Stimulated activated CD8-positive, alpha-beta memory T cell treated with anti-CD3 and anti-CD28 coated beads, Interleukin-12 subunit alpha, Interleukin-12 subunit beta, amount 100 ng/mL, for 1 hour (primary cell): ENCODE measurements at places on chromosomes 3 and 15.

DNA sequence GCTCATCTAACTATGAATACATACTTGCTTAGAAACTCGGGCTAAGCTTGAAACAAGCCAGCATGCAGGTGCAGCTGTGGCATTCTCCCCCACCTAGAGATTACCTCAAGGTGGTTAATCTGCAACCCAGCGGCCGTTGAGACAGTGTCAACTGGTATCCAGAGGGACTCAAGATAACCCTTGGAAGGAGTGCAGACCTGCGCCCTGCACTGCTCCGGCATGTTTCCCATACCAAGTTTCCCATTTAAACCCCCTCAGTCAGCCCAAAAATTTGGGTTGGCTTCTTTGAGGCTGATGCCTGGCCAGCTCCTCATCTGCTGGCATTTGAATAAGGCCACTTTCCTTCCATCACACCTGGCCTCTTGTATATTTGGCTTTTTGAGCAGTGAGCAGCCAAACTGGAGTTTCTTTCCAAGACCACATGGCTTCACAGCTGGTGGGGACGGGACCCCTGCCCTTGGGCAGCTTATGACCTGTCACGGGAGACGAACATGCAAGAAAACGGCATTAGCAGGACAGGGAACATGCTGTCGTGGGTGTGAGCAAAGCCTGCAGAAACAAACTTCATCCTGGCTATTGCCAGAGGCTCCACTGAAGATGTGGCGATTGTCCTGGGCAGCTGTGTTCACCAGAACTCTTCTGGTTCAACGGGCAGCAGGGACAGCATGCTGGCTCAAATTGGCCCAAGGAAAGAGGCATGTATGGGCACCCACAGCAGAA, 98.2 kb downstream of the PLXNA1 start:
- DNase-seq: no peak

GRCh38 chr3:184460276-184460675, 80.4 kb downstream of the CHRD start:
- DNase-seq: no peak

DNA sequence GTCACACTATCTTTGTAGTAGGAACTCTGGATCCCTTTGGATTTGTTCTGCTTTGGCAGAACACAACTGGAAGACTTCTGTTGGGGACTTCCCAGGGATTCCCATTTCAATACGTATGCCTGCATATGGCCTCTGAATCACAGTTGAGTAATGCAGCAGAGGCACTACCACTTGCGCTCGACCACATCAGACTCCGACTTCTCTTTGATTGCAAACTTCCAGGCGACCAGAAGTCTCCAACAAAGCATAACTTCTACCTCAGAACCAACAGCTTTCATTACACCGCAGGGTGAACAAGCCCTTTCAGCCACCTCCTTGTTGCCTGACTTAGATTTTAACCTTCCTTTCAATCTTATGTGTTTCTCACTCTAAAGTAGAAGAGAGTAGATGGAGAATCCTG, 924.4 kb downstream of the IGSF11 start:
- no peak for DNase-seq

- DNase-seq: no peak
Measured at GRCh38 chr3:131728898-131729642, 226.3 kb upstream of the MRPL3 start.

DNA sequence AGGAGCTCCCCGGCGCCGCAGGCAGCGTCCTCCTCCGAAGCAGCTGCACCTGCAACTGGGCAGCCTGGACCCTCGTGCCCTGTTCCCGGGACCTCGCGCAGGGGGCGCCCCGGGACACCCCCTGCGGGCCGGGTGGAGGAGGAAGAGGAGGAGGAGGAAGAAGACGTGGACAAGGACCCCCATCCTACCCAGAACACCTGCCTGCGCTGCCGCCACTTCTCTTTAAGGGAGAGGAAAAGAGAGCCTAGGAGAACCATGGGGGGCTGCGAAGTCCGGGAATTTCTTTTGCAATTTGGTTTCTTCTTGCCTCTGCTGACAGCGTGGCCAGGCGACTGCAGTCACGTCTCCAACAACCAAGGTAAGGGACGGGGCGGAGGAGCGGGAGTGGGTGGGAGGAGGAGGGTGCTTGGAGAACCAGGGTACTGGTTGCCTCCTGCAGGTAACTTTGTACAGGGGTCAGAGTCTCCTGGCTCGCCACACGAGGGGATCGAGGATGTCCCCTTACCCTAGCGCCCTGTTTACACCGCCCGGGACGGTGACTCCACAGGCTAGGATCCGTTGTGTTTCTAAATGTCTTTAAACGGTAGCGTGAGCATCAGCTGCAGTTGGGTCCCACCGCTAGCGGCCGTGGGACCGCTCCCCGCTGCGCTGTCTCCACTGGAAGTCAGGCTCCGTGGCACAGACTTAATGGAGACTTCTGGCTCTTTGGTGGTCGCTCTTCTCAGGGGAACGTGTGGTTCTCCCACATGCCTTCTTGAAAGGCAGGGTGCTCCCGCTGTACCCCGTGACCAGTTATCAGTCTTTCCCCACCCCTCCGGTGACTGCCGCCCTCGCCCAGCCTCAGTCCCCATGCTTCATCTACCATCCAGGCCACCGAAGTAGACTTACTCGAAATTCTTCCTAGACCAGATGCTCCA, 515 bp downstream of the EPHA6 start:
- DNase-seq: no peak

- DNase-seq: no peak
Measured at GRCh38 chr3:144275005-144275404, 303.4 kb downstream of the DIPK2A start.

GRCh38 chr15:52109559-52110451, 2.8 kb downstream of the BCL2L10 start:
- DNase-seq: no peak

- DNase-seq: no peak
Measured at GRCh38 chr3:51717446-51717845, 10.6 kb downstream of the GRM2 start.

GRCh38 chr3:30075514-30075913, 530.9 kb upstream of the TGFBR2 start:
- DNase-seq: no peak

- DNase-seq: no peak
Measured at GRCh38 chr15:81506071-81506470, 132.1 kb upstream of the TMC3 start.

DNA sequence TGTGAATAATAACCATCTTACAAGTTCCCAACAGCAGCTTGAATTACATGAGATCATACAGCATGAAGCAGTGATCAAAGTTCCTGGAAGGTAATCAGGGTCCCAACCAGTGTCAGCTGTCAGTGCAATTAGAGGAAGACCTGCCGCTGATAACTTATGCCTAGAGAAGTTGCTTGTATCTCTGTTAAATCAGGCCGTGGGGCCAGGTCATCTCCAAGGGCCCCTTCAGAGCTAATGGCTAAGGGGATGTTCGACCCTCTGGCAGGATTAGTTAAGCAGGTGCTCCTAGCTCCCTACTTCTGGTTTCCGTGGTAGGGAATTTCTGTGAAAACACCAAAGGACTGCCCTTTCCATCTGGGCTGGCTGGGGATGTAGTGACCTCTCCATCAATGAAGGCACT, 251.0 kb downstream of the FAM43A start:
- DNase-seq: no peak

GRCh38 chr15:87686339-87686738, 570.2 kb downstream of the NTRK3 start:
- no peak for DNase-seq

DNA sequence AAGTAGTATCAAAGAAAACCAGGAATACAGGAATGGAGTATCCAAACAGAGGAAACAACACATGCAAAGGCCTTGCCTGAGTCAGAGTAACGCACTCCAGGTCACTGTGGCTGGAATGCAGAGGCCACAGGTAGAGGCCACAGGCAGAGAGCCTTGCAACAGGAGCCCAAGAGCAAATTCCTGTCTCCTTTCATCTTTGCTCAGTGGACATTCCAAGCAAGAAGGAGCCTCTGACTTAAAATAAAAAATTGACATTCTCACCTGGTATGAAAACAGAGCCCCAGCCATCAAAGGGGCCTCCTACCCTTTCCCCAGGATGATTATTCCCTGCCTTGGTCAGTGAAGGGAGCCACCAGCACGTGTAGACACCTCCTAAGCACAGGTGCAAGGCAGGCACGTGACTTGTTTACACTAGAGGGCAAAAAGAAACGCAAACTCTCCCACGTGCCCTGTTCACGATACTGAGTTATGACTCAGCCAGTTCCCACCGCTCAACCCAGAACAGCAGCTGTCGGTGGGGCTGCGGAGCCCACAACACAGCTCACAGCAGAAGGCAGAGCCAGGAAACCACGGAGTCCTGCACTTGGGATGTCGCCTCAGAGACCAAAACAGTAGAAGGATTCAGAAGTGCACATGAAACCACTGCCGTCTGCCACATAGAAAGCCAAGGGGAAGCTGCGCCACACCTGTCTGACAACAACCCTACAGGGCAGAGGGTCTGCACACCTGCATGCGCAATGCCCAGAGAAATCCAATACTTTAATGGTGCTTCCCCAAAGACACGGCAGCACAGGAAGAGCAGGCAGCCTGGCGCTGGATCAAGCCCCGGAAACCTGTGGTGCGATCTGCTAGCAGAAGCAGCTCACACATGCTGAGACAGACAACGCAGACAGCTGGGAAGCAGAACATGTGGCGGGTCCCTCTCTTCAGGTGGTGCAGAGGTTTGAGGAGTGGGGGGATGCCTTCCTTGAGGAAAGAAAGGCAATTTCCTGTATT, 52.1 kb downstream of the ITGB5 start:
- DNase-seq: peak; percentile 30

GRCh38 chr15:66276546-66276945, 16.8 kb upstream of the DIS3L start:
- DNase-seq: no peak

- no peak for DNase-seq
Measured at GRCh38 chr3:158106766-158107471, 699 bp upstream of the SHOX2 start.

- DNase-seq: no peak
Measured at GRCh38 chr3:98577178-98577895, 16.1 kb downstream of the CPOX start.

- no peak for DNase-seq
Measured at GRCh38 chr3:119783883-119784282, 2.0 kb downstream of the NR1I2 start.

- no peak for DNase-seq
Measured at GRCh38 chr15:43879386-43880355, 52.9 kb downstream of the WDR76 start.

- DNase-seq: no peak
Measured at GRCh38 chr3:143697975-143698374, 150.3 kb downstream of the SLC9A9 start.

DNA sequence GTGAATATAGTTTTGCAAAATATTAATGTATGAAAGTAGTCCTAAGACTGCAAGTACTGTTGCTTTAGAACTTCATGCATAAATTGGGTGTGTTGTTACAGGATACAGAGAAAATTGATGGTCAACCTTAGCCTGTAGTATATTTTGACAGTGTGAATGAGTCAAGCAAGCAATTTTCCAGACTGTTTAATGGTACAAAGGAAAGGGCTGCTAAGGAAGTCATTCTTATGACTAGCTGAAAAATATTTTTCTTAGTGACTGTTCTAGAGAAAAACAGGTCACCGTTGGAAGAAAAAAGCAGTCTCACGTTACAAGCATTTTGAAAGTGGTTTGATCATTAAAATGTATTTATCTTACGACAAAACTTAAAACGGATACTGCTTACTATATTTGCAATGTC, 49.2 kb downstream of the MBNL1 start:
- no peak for DNase-seq

- DNase-seq: no peak
Measured at GRCh38 chr3:72352176-72352575, 496.1 kb downstream of the SHQ1 start.

- no peak for DNase-seq
Measured at GRCh38 chr3:8441969-8442559, 59.6 kb upstream of the LMCD1 start.

GRCh38 chr15:40065166-40065565, 26.2 kb upstream of the SRP14 start:
- DNase-seq: no peak

DNA sequence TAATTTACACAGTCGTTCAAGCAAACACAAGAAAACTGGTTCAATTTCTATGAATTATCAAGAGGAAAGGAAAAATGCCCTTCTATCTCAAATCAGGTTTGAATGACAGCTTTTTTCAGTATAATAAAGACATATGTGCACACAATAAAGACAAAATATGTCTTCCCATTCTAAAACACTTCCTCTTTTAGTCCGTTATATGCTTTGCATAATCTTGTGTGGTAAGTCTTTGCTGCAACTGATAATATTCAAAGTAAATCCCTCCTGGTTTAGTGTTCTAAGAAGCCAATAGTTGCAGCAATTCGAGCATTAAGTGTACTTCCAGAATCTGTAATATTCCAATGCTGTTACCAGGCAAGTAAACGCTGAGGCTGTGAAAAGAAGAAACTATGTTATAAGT, 43.7 kb upstream of the MAPKBP1 start:
- no peak for DNase-seq

- no peak for DNase-seq
Measured at GRCh38 chr3:45496555-45496954, 98.0 kb upstream of the LIMD1 start.

DNA sequence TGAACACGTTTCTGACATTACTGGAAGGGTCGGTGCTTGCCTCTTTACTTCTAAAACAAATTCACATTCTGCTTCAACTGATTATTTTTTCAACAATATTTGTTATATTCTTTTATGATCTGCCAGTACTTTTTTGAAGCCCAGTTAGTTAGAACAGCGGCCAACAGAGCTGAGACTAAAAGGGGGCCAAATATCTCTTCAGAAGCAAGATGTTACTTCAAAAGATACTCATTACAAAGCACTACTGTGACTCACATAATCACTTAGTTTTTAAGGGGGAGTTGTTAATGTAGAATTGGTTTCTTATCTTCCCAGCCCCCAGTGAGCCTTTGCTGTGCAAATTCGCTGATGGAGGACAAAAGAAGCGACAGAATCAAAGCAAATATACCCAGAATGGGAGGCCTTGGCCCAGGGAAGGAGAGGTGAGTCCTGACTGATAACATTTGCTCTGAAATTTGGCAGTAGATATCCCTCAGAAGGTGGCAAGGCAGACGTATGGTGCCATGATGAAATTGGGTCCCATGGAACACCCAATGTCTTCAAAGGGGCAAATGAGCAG, 587.8 kb downstream of the RBMS3 start:
- no peak for DNase-seq

DNA sequence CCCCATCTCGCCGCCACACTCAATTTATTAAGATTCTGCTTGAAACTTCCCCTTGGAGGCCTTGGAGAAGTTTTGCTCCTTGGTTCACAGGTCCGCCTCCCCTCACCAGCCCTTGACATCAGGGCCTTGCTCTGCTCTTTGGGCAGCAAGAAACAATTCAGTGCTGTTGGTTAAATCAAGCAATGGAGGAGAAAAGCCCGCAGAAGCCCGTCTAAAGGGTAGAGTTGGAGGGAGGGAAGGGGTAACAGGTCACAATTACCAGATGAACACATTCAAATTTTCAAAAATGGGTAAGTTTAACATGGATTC, 429 bp downstream of the PARP9 start:
- DNase-seq: no peak

- DNase-seq: no peak
Measured at GRCh38 chr3:51373658-51374421, 11.3 kb upstream of the MANF start.

- no peak for DNase-seq
Measured at GRCh38 chr3:171056528-171056927, 30.0 kb upstream of the SLC2A2 start.
